ENCODE measurements at places on chromosomes 16 and 17.

DNA sequence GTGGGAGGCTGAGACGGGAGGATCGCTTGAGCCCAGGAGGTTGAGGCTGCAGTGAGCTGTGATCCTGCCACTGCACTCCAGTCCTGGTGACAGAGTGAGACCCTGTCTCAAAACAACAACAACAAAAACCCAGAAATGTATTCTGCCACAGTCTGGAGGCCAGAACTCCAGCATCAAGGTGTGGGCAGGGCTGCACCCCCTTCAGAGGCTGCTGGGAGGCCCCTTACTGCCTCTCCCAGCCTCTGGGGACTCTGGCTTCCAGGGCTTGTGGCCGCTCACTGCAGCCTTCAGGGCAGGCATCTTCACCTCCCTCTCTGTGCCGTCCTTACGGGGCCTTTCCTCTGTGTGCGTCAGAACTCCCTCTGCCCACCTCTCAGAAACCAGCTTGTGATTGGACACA lies 209.4 kb upstream of the GSE1 start:
- no peak for DNase-seq

DNA sequence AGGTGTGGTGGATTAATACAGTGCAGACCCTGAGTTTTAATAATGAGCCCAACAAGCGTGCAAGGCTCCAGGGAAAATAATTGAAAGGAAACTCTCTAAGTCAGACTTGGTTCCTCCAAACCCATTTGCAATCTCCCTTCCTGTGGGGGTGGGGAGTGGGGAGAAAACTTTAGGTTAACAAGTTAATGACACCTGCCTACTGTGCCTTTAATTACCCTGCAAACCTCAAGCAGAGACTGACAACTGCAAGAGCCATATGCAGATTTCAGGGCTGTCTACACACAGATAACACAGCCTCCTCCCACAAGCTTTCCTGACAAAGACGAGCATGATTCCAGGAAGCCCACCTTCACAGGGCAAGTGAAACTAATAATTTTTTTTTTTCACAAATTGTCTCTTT lies 359.3 kb downstream of the HS3ST4 start:
- no peak for DNase-seq

- no peak for DNase-seq
Measured at GRCh38 chr16:85062845-85063244, 35.2 kb downstream of the KIAA0513 start.

DNA sequence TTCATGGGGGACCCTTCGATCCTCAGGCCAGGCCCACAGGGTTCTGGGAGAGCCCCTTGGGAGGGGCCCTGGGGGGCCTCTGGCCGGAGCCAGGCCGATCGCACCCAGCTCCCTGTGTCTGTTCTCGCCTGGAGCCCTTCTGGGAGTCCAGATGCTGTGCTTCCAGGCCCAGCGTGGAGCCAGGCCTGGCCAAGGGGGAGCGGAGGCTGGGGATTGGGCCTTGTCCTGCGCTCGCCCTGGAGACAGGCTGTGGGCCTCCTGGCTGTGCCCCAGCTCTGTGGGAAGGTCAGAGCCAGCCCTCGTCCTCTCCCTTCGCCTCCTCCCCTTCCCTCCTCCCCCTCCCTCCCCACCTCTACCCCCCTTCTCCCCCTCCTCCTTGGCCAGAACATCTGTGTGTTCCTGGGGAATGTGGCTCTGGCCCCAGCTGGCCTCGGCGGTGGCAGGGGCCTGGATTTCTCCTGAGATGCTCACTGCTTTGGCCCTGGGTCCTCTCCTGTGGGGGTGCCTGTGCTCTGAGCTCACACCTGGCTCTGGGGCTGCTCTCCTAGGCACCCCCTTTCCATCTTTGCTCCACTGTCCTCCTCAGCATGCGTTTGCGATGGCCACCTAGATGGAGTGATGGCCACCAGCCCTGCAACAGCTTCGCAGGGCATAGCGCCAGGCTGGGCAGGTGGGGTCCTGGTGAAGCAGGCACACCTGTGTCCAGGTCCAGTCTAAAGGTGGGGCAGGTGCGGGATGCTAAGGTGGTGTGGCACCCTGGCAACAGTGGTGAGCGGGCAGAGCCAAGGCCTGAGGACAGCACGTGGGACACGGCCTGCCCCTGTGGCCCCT lies 90.6 kb upstream of the CIBAR2 start:
- no peak for DNase-seq

DNA sequence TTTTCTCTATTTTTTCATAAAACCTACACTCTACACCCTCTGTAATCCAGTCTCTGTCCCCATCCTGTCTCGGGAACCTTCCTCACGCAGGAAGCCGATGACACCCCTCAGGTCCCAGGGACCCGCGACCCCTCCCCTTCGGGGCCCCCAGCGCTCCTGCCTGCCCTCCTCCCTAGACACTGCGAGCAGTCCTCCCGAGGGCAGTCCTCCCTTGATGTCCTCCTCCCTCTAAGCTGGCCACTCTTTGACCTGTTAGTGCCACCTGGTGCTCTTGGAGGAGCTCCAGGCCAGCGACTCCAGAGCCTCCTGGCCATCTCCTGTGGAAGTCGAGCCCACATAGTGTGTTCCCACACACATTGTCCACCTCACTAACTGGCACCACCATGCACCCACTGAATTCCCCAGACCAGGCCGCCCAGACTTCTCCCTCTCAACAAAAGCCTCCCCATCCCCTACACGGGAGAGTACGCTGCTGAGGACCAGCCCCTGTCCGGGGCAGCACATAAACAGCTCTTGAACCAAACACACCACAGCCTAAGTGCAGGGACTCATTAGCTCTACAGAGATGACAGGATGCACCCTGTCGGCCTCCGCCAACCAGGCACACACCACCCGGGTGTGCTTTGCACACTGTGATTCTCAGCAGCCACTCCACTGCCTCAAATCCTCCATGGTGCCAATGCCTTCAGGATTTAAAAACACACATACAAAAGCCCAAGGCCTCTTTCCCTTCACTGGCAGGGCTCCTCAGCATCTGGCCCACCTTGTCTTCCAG lies 9.3 kb downstream of the OSBPL7 start:
- DNase-seq, result no peak

DNA sequence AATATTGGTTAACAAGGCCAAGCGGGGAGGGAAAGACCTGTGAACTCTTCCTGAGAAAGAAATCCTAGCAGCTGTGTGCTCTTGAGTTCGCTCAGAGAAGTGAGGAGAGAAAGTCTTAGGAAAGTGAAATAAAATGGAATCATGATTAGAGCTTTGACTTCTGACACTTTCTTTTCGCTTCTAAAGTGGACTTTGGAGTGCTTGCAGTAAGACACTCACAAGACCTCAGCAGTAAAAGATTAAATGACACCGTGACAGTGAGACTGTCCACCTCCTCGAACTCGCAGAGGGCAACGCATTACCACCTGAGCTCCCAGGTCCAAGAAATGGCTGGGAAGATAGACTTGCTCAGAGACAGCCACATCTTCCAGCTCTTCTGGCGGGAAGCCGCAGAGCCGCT lies 71.2 kb downstream of the RNF213 start:
- DNase-seq, result no peak

- no peak for DNase-seq
Measured at GRCh38 chr17:73548620-73549311, 95.5 kb downstream of the SDK2 start.

- DNase-seq, result no peak
Measured at GRCh38 chr17:73404246-73404645, 92.4 kb upstream of the CDC42EP4 start.

- DNase-seq, result no peak
Measured at GRCh38 chr16:65446427-65446826, 324.6 kb upstream of the CDH11 start.

GRCh38 chr17:60224064-60224463 lies 74.3 kb downstream of the CA4 start:
- peak; percentile 12 for DNase-seq

DNA sequence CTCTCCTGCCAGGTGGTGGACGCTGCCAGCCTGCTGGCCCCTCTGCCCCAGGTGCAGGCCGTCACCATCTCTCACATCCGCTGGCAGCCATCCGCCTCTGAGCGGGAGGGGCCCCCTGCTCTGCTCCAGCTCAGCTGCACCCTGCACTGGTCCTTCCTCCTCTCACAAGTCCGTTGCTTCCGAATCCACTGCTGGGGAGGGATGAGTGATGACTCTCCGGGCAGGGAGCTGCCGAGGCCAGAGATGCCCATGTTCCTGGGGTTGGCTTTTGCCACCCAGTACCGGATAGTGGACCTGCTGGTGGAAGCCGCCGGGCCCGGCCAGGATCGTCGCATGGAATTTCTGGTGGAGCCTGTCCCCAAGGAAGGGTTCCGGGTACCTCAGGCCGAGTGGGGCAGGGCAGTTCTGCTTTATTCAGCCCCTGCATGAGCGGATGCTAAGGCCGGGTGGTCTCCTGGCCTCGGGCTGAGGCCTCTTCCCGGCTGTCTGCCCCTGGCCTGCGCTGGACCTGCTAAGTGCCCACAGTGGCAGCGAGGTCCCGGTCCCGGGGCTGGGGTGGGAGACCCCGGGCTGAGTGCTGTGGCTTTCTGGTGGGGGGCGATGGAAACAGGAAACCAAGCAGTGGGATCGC lies 11.4 kb downstream of the ENGASE start:
- DNase-seq, result no peak

- DNase-seq, result no peak
Measured at GRCh38 chr16:30603945-30604315, 6.3 kb downstream of the ZNF689 start.

DNA sequence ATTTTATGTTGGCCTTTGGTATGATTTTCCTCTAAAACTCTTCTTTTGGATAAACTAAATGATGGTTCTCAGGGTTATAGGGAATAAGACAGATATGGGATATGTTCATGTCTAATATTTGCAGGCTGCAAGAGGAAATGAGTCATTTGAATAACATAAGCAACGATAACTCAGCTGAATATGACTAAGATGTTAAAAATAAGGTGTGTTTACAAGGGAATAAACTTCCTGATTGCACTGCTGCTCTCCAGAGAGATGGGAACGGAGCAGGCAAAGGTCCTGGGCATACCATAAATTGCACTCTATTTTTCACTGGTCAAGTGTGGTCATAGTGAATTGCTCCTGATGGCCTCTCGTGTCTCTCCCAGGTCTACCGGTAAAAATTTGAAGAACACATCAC lies 666.2 kb downstream of the TOX3 start:
- DNase-seq, result peak; percentile 50

DNA sequence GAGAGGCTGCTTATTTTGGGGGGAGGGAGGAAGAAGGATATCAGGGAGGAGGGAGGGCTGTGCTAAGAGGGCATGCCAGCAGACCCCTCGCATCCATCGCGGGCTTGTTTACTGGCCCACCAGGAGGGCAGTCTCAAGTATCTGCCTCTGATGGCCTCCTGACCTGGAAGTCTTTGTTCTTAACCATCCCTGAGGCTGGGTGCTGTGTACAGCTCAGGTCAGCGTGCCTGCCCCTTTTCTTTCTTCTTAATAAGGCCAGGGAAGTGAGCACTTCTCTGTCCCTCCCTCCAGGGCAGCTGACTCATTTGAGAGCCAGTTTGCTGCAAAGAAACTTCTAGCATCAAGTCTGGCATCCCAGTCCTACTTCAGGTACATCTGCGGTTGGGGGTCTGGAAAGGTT lies 157.0 kb downstream of the CCDC182 start:
- no peak for DNase-seq

DNA sequence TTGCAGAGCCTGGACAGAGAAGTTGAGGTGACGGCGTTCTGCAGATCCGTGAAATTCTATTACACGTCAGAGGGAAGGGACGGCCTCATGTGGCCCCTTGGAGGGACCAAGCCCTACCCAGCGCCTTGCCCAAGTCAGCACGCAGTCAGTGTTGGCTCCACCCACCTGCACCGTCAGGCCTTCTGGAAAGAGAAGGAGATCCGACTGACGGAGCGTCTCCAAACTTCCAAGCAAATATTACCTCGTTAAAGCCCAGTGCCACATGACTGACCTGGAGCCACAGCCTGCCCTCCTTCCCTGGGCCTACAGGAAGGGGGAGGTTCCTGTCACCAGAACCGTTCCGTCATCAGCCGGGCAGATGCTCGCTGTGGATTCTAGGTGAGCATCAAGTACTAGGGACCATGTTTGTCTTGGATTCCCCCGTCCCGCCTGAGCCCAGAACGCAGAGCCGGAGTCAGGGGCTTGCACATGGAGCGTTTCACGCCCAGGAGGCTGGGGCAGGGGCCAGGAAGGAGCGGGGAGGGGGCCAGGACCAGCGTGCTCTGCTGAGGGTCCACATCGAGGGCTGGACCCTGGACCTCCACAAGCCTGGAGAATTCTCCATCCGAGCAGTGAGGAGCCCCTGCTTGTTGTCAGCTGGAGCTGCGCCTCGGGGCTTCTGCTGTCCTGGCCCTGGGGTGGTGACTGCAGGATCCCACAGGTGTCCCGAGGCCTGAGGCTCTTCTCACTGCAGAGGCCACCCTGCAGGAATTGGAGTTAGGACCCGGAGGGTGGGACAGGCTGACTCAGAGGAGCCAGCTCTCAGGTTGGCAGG lies 22.6 kb upstream of the METRNL start:
- no peak for DNase-seq

- DNase-seq, result no peak
Measured at GRCh38 chr17:41666708-41667279, 21.9 kb upstream of the EIF1 start.

GRCh38 chr17:33356266-33356665 lies 63.2 kb upstream of the ASIC2 start:
- DNase-seq, result no peak

GRCh38 chr16:3589441-3589921 lies 12.3 kb upstream of the NLRC3 start:
- DNase-seq, result no peak

- DNase-seq, result no peak
Measured at GRCh38 chr17:39591958-39592954, 15.5 kb downstream of the NEUROD2 start.

GRCh38 chr16:16178455-16179162 lies 44.7 kb downstream of the ABCC6 start:
- no peak for DNase-seq

- no peak for DNase-seq
Measured at GRCh38 chr17:67121316-67121891, 77.0 kb downstream of the CACNG1 start.

DNA sequence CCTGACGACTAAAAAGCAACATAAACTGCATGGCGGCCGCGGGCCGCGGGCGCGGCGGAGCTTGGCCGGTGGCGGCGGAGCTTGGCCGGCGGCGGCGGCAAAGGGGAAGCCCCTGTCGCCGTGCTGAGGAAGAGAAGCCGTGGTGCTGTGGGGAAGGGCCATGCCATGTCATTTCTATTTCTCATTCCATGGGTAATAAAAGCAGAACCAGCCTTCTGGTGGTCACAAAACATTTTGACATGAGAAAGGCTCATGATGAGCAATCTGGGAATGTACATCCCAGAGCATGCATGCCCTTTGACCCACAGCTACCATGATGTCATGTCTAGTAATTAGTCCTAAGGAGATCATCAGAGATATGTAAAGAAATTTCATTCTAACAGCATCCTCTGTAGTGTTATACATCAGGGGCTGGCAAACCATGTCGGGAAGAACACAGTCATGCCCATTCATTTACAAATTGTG lies 23.9 kb upstream of the HEATR6 start:
- DNase-seq, result no peak

All from epithelial cell of prostate (primary cell).